Retina (tissue), 1 donor: ENCODE measurements at places on chromosomes 4 and X.

DNA sequence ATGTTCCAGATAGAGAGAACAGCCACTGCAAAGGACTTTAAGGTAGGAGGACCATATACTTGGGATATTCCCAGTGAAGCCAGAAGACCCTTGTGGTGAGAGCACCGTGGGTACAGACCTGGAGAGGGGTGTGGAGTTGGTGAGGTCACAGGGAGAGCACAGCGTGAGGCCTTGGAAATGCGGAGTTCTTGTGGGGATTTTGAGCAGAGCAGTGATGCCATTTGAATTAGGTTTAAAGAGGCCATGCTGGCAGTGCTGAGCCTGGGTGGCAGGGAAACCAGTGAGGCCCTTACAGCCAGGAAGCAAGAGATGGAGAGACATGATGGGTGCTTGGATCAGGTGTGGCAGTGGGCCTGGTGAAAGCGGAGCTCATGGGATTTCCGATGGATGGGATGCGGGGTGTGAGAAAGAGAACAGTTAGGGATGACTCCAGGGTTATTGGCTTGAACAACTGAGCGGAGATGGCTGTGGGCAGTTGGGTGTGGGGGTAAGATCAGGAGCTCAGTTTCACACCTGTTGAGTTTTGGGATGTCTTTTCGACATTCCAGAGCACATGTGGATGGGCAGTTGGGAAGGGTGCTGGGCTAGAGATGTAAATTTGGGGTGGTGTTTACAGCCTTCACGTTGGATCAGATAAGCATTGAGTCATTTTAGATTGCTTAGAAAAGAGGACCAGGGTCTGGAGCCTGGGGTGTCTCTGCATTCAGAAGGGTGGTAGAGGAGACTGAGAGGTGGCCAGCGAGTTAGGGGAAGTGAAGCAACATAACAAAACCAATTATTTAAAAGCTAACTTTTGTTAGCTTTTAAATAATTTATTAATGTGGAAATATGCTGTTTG is 68.9 kb downstream of the TMEM131L start:
- no peak for DNase-seq

DNA sequence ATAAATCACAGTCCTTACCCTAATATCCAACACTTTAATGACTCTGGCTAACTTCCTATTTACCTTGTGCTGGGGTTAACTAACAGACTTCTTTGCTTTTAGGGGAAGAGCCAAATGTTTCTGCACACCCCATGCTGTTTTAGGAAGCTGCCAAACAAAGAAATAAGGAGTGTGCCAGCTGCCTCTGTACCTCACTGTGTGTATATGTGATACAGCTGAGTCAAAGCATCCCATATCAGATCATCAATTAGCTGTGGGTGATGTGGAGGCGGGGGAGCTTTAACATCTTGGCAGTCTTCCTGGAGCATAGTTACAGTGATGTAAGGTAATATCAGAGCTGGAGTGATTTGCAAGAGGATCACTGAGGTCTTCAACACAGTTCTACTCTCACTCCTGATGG is 95.4 kb downstream of the COL25A1 start:
- no peak for DNase-seq

DNA sequence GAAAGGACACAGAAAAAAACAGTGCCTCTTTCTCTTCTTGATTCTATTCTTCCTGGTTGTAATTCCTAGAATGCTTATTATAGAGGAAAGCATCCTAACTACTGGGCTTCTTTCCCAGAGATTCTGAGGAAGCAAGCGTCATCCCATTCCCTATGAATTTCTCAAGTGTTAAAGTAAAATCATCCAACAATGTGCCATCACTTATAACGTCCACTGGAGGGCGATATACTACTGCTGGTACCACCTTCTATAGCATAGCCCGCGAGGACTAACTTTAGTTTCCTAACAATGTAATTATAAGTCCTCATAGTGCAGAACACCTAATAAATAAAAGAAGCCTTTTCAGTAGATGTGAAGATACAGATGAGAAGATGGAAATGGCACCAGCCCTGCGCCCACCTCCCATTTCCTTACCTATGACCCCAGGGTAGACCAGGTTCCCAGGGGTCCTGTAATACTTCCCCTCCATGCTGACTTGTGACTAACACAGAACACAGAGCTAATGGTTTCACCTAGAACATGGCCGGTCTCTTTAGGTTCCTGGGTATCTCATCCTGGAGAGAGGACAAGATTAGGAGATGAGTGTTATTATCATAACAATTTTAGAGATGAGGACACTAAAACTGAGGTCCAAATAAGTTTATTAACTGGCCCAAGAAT is 4.2 kb downstream of the CENPVL3 start:
- peak; percentile 40 for DNase-seq

GRCh38 chr4:13922459-13922858 is 294.9 kb upstream of the BOD1L1 start:
- DNase-seq, result no peak

DNA sequence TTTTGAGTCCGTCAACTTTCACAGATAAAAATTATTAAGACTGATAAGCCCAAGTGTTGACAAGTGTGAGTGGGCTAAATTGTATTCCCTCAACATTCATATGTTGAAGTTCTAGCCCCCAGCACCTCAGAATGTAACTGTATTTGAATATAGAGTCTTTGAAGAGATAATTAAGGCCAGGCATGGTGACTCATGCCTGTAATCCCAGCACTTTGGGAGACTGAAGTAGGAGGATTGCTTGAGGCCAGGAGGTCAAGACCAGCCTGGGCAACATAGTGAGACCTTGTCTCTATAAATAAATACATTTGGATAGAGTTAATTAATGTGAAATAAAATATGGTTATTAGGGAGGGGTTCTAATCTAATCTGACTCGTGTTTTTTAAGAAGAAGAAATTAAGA is 29.7 kb upstream of the SLC25A4 start:
- no peak for DNase-seq

DNA sequence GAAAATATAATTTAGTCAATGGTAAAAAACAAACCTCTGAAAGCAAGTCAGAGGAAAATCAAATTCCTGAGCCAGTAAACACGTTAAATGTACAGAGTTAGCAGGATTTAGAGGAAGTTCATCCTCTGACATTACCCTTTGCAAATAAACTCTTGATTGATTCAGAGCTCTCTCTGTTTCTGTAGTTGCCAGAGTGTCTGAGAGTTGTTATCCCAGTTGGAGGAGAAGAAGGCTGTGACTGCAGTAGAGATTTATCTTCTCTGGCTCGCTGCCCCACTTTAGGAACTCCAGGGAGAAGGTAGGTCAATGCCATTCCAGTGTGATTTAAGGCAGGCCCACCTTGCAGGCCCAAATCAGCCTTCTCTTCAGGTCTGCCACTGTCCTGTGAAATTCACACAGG is 6.2 kb upstream of the AMOT start:
- DNase-seq, result no peak

- no peak for DNase-seq
These were observed 60.6 kb upstream of the TLR2 start for GRCh38 chr4:153623491-153623890.

DNA sequence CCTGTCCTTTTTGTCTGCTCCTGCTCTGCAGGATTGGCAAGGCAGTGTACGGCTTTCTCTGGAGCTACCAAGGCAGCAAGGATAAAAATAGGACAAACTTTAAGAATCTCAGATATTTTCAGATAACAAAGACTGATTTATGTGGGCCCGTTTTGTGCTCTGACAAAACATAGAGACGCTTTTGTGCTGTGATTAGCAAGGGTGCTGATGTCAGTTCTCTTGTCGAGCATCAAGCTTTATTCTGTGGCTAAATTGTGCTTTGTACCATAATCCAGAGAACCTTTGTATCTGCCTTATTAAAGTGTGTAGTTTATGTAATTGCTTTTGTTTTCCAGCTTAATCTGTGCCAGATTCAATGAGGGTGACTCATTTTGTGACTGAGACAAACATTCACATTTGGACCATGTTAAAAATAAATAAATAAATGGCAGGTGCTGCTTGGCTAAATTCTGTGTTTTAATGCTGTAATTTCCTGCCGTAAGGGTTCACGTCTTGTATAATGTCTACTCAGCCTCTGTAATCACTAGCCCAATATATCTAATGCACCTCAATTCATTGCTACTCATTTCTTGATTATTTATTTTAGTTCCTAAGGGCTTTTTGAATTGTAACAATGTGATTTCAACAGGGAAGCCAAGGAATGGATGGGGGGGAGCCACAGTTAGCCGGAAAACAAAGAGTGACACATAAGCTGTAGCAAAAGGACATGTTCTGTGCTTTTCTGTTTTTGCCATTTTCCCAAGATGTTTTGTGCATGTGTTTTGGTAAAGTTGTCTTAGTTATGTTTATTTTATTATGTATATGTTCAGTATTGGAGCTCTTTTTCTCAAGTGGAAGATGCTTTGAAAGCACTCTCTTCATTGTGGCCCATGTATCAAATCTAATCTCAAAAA is 75.1 kb downstream of the GAB1 start:
- peak; percentile 49 for DNase-seq

DNA sequence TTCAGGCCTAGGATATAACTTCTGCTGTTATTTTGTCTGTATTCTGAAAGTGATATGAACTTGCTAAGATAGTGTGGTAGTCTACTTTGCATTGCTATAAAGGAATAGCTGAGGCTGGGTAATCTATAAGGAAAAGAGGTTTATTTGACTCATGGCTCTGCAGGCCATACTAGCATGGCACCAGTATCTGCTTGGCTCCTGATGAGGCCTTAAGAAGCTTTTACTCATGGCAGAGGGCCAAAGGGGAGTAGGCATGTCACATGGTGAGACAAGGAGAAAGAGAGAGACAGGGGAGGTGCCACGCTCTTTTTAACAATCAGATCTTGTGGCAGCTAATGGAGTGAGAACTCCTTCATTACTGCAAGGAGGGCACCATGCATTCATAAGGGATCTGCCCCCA is 247.3 kb downstream of the GPAT3 start:
- no peak for DNase-seq

DNA sequence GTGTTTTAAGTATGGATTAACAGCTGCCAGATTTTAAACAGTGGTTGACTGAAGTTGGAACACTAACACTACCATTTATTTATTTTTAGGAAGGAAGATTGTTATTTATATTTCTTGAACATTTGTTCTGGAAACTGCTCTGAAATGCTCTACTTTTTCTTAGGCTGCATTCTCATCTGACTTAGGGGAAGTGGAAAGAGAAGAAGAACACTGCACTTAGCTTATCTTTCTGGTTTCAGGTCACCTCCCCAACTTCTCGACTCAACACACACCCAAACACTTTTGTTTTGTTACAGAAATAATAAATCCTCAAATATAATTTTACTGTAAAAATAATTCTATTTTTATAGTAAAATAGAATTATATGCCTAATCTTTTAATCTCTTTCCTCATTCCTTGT is 18.6 kb downstream of the BLTP1 start:
- no peak for DNase-seq

GRCh38 chrX:48890934-48891401 is 6.6 kb downstream of the TIMM17B start:
- peak; percentile 43 for DNase-seq
